Adrenal gland (tissue), 19 donors: ENCODE measurements at places on chromosomes 11 and 22. TPM values are rescaled to one million over a fixed set of nuclear protein-coding genes. Genes with fewer than 3 reads are reported as not detected.

DNA sequence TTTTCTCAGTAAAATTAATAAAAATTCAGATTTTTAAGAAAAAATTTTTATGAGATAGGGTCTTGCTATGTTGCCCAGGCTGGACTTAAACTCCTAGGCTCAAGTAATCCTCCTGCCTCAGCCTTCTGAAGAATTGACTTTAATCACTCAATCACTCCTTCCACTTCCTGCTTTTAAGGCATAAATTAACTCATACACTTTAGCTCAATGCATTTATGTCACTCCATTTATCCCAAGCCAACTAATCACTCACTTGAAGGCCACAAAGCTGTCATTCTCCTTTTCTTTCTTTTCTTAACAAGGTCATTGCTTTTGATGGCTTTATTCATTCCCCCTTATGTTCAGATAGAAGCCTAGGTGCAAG, 877 bp downstream of the ALG9 start:
- DNase-seq: no peak
- H3K27me3 ChIP-seq: no peaks in the 10 kb centered on the region
- peaks cover 9% of the 10 kb centered on the region for H3K36me3 ChIP-seq
- H3K27ac ChIP-seq: no peak overlapping the region

Gene TRIM51
- not detected for total RNA-seq

GRCh38 chr11:132408877-132409276, 1038.5 kb downstream of the NTM start:
- H3K4me1 ChIP-seq: no peaks in the 10 kb centered on the region
- no peak overlapping the region for H3K27ac ChIP-seq
- H3K4me3 ChIP-seq: no peak overlapping the region

GRCh38 chr11:3166268-3167142, 1.4 kb upstream of the OSBPL5 start:
- no peak overlapping the region for H3K27ac ChIP-seq
- H3K36me3 ChIP-seq: no peaks in the 10 kb centered on the region
- no peak for DNase-seq

- H3K27ac ChIP-seq: no peak overlapping the region
- H3K4me3 ChIP-seq: no peak overlapping the region
- H3K36me3 ChIP-seq: no peaks in the 10 kb centered on the region
- no peak for DNase-seq
Measured at GRCh38 chr11:21631991-21632390, 560.9 kb upstream of the ANO5 start.

Gene CNGA4
- not detected for total RNA-seq

DNA sequence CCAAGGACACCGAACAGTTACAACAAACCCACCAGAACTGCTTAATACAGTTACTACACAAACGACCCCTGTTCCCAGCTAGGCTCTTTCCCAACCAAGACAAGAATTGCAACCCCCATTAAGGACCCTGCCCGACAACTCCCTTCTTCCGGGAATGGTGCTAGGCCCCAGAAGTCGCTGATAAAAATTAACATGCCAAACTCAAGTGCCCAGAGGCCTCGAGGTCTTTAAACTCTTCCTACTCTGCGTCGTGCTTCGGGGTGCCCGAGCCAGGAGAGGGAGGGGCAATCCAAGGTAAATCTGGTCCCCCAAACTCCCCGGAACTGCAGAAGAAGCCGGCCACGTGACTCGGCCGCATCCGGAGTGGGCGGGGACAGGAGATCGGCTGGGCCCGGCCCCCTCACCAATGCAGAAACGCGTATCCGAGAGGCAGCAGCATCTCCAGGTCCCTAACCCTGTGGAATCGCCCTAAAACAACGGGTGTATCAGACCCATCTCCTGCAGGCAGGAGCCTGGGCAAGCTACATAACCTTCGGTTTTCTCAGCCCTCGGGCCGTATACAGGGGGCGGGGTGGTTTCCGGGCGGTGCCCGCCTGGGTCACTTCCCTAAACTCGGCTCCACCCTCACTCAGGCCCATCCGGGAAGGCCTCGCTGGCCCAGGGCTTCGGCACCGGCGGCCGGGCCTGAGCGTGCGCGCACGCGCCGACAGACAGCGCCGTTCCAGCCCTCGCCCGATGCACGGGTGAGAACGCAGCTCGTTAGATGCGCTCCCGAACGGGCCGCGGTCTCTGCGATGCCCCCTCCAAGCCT, 1.1 kb downstream of the CFL1 start:
- H3K4me1 ChIP-seq: peaks cover 34% of the 10 kb centered on the region
- peak; percentile 91 for DNase-seq
- peak overlapping the region; percentile 100 for H3K4me3 ChIP-seq
- H3K27ac ChIP-seq: peak overlapping the region; percentile 88

- H3K4me3 ChIP-seq: no peak overlapping the region
- no peak overlapping the region for H3K27ac ChIP-seq
- no peak for DNase-seq
- no peaks in the 10 kb centered on the region for H3K27me3 ChIP-seq
- H3K36me3 ChIP-seq: no peaks in the 10 kb centered on the region
Measured at GRCh38 chr11:74755395-74755995, 6.8 kb downstream of the RNF169 start.

GRCh38 chr11:110798201-110798900, 86.1 kb upstream of the ARHGAP20 start:
- H3K36me3 ChIP-seq: no peaks in the 10 kb centered on the region
- H3K27ac ChIP-seq: no peak overlapping the region
- H3K27me3 ChIP-seq: no peaks in the 10 kb centered on the region
- H3K4me3 ChIP-seq: no peak overlapping the region

GRCh38 chr22:37230673-37231405, 13.2 kb downstream of the RAC2 start:
- H3K4me1 ChIP-seq: peaks cover 27% of the 10 kb centered on the region
- no peak overlapping the region for H3K4me3 ChIP-seq
- no peaks in the 10 kb centered on the region for H3K36me3 ChIP-seq
- H3K27ac ChIP-seq: no peak overlapping the region
- no peaks in the 10 kb centered on the region for H3K27me3 ChIP-seq

Gene APOL5
- total RNA-seq: not detected

Gene TNNI2
- total RNA-seq: 12.8 TPM

Gene VPREB1
- total RNA-seq: not detected

Gene ZNF215
- 1.9 TPM for total RNA-seq

DNA sequence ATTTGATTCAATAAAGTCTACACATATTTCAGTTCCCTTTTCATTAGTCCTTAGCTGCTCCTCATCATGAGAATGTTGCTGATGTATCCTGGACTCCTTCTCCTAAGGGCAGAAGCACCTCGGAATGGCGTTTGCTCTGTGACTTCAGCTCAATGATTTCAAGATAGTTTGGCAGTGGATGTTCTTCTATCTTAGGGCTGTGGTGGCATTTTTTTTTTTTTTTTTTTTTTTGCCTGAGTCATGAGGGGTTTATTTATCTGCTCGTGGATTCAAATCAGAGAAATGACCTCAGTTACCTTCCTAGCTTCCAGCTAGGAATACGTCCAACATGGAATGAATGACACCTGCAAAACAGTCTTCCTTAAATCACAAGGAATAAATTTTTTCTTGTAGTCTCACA, 220.0 kb upstream of the ZBED5 start:
- H3K4me1 ChIP-seq: no peaks in the 10 kb centered on the region
- H3K27ac ChIP-seq: no peak overlapping the region
- H3K4me3 ChIP-seq: no peak overlapping the region
- no peak for DNase-seq
- no peaks in the 10 kb centered on the region for H3K36me3 ChIP-seq

Gene SCGB1A1
- total RNA-seq: not detected

Gene MRPL21
- total RNA-seq: 42.1 TPM

- no peaks in the 10 kb centered on the region for H3K4me1 ChIP-seq
- no peaks in the 10 kb centered on the region for H3K36me3 ChIP-seq
- H3K4me3 ChIP-seq: no peak overlapping the region
Measured at GRCh38 chr11:12459865-12460444, 82.6 kb downstream of the PARVA start.

DNA sequence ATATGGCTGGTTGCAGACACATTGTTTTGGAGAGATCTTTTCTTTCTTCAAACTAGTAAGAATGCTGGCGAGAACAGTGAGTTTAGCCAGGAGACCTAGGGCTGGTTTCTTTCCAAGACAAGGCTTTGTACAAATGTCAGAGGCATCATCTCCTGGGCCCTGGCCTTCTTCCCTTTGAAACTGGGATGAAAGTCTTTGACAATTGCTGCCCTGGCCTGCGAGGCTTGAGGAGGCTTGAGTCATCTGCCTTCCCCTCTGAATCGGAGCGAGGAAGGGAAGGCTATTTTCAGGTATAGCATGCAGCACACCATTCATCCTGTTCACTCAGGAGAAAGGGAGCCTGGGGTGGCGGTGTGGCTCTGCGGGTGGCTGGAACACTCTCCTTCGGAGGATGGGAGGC, 21.5 kb upstream of the PARVG start:
- H3K27ac ChIP-seq: no peak overlapping the region
- no peaks in the 10 kb centered on the region for H3K36me3 ChIP-seq
- no peaks in the 10 kb centered on the region for H3K27me3 ChIP-seq
- no peak overlapping the region for H3K4me3 ChIP-seq
- H3K4me1 ChIP-seq: peaks cover 7% of the 10 kb centered on the region
